ENCODE measurements at places on chromosomes 12 and 14. TPM values are rescaled to one million over a fixed set of nuclear protein-coding genes. Genes with fewer than 3 reads are reported as not detected.

DNA sequence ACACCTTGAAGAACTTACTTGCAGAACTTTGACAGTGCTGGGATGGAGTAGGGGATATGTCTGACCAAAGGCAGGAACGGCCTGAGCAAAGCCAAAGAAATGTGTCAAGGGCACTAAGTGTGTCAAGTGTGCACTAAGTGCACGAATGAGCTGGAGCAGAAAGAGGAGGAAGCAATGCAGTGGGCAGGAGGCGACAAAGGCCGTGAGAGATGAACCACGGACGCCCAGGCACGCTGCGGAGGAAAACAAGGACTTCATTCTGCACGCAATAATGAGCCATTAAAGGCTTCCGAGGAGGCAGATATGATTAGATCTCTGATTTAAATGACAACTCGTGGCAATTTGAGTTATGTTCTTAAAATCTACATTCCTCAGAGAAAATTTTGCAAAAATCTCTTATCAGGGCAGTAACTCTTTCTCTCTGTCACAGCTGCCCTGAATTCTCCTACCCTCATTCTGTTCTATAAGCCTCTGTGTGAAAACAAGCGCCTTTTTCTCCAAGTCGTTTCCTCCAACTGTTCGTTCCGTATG lies 25.3 kb downstream of the GRIN2B start:
- no peaks in the 10 kb centered on the region for H3K4me1 ChIP-seq
- H3K27ac ChIP-seq, result no peak overlapping the region
- no peak for DNase-seq
- H3K36me3 ChIP-seq, result no peaks in the 10 kb centered on the region
- H3K4me3 ChIP-seq, result no peak overlapping the region

KRT77 gene
- not detected for total RNA-seq

DNA sequence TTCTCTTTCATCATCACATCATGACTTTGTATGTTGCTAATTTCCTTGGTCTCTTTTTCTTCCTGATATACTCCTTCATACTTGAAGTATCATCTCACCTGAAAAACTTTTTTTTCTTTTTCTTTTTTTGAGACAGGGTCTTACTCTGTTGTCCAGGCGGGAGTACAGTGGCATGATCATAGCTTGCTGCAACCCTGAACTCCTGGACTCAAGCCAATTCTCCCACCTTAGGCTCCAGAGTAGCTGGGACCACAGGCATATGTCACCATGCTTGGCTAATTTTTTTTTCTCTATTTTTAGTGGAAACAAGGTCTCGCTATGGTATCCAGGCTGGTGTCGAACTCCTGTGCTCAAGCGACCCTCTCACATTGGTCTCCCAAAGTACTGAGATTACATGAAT lies 107.6 kb downstream of the RALGAPA1 start:
- no peaks in the 10 kb centered on the region for H3K27me3 ChIP-seq
- H3K36me3 ChIP-seq, result peaks cover 15% of the 10 kb centered on the region
- no peak overlapping the region for H3K4me3 ChIP-seq
- no peak for DNase-seq
- peaks cover 14% of the 10 kb centered on the region for H3K4me1 ChIP-seq

DNA sequence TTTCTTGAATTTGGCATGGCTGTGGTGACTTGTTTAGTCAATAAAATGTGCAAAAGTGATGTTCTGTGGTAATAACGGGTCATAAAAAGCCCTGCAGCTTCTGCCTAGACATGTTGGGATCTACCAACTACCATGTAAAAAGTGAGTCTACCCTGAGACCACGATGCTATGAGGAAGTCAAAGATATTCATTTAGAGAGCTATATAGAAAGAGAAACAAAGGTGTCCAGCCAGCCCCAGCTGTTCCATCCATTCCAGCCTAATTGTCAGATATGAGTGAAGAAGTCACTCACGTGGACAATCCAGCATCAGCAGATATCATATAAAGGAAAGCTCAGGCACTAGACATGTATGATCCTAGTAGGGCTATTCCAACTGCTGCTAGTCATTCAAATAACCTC lies 117.2 kb upstream of the SSTR1 start:
- H3K27me3 ChIP-seq, result peaks cover 1% of the 10 kb centered on the region
- peaks cover 40% of the 10 kb centered on the region for H3K36me3 ChIP-seq
- DNase-seq, result no peak
- H3K4me3 ChIP-seq, result no peak overlapping the region
- H3K4me1 ChIP-seq, result peaks cover 15% of the 10 kb centered on the region

DNA sequence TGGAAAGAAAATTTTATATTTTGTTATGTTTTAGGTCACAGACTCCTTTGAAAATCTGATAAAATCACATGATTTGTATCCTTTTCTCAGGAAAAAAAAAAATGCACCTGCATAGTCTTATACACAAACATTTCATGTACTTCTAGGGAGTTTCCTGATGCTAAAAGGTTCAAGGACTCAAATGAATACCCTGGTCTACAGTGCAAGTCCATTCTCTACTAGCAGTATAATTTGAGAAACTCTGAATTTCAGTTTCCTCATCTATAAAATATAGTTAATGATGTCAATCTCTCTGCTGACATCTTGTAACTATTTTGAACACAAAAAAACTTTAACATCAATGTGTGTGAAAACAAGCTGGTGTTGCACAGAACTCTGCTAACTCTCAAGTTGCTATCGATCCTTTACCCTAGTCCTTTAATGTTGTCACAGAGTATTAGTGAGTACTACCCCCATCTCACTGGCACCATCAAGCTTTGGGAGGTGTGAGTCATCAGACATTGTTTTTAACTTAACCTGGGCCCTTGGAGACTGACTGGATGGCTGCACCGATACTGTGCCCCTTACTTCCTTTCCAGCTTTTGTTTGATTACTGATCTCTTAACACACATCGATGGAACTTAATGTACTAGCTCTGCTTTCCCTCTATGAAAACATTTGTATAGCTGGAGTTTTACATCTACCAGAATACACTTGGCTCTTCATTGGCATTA lies 251.9 kb upstream of the SOX5 start:
- no peak overlapping the region for H3K27ac ChIP-seq
- H3K4me1 ChIP-seq, result no peaks in the 10 kb centered on the region
- no peaks in the 10 kb centered on the region for H3K36me3 ChIP-seq
- H3K4me3 ChIP-seq, result no peak overlapping the region

DNA sequence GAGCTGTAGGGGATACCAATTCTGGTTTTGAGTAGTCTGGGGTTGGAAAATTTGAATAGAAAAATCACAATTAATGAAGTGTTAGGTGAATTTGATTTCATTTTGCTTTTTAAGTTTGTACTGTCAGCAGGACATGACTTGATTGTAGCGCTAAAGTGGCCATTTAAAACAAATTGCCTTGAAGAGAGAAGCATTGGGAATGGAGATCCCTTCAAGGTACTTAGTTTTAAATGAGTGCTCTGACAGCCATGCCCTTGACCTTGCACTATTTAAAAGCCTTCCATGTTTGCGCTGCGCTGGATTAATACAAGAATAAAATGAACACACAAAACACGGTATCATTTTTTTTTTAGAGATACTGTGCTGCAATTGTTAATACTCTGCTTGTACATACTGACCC lies 345.9 kb downstream of the NAV3 start:
- no peak overlapping the region for H3K4me3 ChIP-seq
- DNase-seq, result no peak
- H3K27me3 ChIP-seq, result no peaks in the 10 kb centered on the region
- peaks cover 19% of the 10 kb centered on the region for H3K36me3 ChIP-seq

GPRC5A gene
- 188 TPM for total RNA-seq

RNASE2 gene
- not detected for total RNA-seq

GRCh38 chr12:44225149-44225510 lies 389.2 kb downstream of the TMEM117 start:
- no peaks in the 10 kb centered on the region for H3K4me1 ChIP-seq
- H3K36me3 ChIP-seq, result no peaks in the 10 kb centered on the region
- no peak for DNase-seq
- H3K27me3 ChIP-seq, result peaks cover 3% of the 10 kb centered on the region

SOAT2 gene
- 0.21 TPM for total RNA-seq

- no peak overlapping the region for H3K27ac ChIP-seq
- peaks cover 22% of the 10 kb centered on the region for H3K36me3 ChIP-seq
- H3K4me1 ChIP-seq, result 0 out of 2 replicates have a peak, but pooled peaks cover 8% of the 10 kb centered on the region
- H3K27me3 ChIP-seq, result no peaks in the 10 kb centered on the region
These were observed 9.5 kb downstream of the RAB5B start for GRCh38 chr12:55983232-55983842.

DNA sequence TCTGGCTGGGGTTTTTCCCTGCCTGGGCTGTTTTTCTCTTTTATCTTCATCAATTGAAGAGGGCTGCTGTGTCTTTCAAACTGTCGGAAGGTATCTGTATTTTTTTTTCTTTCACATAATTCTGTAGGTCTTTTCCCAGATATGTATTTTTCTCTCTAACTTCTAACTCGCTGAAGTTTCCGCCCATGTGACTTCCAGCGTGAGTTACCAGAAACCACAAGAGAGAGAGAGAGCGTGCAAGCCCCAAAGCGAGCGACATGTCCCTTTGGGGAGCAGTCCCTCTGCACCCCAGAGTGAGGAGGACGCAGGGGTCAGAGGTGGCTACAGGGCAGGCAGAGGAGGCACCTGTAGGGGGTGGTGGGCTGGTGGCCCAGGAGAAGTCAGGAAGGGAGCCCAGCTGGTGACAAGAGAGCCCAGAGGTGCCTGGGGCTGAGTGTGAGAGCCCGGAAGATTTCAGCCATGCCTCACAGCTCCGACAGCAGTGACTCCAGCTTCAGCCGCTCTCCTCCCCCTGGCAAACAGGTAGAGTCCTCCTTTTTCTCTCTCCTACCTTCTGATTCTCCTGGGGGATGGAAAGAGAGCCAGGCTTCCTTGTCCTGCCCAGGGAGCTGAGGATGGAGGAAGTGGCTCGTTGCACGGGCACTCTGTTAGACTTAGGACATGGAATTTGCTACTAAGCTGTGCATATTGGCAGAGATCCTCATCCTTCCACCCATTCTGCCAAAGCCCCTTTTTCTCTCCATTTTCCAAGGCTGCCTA lies at the start of gene BATF:
BATF (plus strand) TSS at position 246 of the 759 bp plus-strand sequence; CDS start at position 460, 214 bp downstream.
- no peaks in the 10 kb centered on the region for H3K36me3 ChIP-seq
- H3K4me1 ChIP-seq, result peaks cover 26% of the 10 kb centered on the region
- H3K27ac ChIP-seq, result no peak within 1 kb of the TSS
- no peak within 1 kb of the TSS for H3K4me3 ChIP-seq
- no peak for DNase-seq
- H3K27me3 ChIP-seq, result peaks cover 8% of the 10 kb centered on the region

HOXC9 gene
- total RNA-seq, result 0.17 TPM

- H3K27ac ChIP-seq, result no peak overlapping the region
- no peak for DNase-seq
- H3K27me3 ChIP-seq, result peaks cover 43% of the 10 kb centered on the region
- H3K4me3 ChIP-seq, result no peak overlapping the region
- no peaks in the 10 kb centered on the region for H3K36me3 ChIP-seq
These were observed 4.9 kb upstream of the PLXNC1 start for GRCh38 chr12:94143438-94143837.
